Fibroblast of villous mesenchyme (primary cell): ENCODE measurements at places on chromosomes 7 and 10. TPM values are rescaled to one million over a fixed set of nuclear protein-coding genes. Genes with fewer than 3 reads are reported as not detected.

- no peak for DNase-seq
Measured at GRCh38 chr7:157028199-157028903, 17.9 kb upstream of the MNX1 start.

DNA sequence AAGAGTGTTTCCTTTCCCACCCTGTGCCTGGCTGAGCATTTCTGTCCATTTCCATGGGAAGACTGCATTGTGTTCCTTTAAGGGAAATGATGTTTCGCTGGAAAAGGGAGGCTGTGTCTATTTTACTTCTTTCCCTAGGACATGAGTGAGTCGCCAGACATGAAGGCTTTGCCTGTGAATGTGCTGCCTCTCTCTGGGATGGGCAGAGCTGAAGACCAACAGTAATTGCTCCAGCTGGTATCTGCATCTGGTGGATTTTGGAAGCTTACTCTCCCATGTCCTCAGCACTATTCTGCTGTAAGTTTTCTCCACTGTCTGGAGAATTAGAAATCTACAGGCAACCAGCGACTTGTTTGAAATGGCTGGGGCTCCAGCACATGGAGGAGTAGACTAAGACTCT is 264.6 kb upstream of the BMPER start:
- DNase-seq, result no peak

GRCh38 chr7:143382126-143382790 is 1.1 kb downstream of the ZYX start:
- DNase-seq, result no peak

GRCh38 chr10:79346388-79347225 is 662 bp upstream of the PPIF start:
- no peak for DNase-seq

GRCh38 chr10:102555781-102556328 is 52.1 kb downstream of the SUFU start:
- DNase-seq, result peak; percentile 49

GRCh38 chr7:24764972-24765744 is 7.9 kb upstream of the GSDME start:
- DNase-seq, result peak; percentile 67

DNA sequence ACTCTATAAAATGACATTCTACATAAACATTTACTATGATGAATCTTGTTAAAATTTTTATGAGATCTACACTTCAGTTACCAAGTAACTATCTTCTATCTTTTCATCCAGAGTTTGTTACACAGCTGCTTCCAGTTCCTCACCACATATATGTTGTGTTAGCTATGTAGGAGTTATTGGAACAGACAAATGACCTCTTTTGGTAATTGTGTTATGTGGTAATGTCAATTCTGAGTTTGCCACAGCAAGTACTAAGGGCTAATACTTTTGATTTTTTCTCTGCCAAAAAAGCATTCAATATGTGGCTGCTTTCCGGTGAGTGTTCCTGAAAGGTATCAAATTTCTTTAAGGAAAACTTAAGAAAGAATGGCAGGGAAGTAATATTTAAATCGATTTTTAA is 573.9 kb upstream of the PCDH15 start:
- DNase-seq, result no peak

DNA sequence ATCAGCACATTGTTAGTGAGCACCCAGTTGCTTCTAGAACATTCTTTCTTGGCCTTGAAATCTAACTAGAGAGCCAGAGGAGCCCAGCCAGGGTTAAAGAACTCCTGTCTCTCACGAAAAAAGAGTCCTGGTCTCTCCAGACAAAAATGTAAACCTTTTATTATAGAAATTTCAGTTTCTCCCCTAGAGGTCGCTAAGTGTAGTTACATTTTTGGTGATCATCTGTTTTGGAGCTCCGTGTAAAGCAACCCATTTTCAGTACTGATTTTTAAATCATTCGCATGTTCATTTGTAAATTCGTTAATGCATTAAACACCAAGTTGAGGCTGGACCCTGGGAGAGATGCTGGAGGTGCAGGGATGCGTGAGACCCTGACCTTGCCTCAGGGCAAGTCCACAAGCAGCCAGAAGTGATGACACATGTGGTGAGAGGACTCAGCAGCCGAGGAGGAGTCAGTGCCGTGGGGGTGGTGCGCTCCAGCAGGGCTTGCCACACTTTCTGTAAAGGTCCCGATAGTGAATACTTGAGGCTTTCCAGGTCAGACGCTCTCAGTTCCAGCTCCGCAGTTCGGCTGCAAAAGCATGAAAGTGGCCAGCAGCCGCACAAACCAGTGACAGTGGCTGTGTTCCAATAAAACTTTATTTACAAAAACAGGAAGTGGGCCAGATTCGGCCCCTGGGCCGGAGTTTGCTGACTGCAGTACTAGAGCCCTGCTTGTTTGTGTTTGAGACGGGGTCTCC is 578.6 kb upstream of the FOXK1 start:
- DNase-seq, result no peak

DNA sequence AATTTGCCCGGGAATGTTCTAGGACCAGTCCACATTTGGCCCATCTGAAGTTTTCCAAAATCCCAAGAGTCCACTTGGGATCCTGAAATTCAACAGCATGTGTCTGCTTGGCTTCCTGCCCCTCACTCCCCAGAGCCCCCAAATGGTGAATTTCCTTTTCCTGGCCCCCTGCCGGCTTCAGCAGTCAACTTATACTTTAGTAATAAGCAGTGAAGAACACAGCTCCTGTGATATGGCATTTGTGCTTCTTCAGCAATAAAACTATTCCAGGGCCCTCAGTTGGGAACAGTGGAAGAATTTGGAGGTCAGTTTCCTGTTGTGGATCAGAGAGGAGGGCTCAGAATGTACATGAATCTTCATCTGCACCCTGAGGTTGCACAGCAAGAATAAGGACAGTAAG is 51.1 kb downstream of the PRF1 start:
- no peak for DNase-seq

- DNase-seq, result peak; percentile 5
Measured at GRCh38 chr7:70092314-70093204, 494.3 kb downstream of the AUTS2 start.

- DNase-seq, result peak; percentile 92
Measured at GRCh38 chr7:8065356-8065813, 96.8 kb downstream of the GLCCI1 start.

DNA sequence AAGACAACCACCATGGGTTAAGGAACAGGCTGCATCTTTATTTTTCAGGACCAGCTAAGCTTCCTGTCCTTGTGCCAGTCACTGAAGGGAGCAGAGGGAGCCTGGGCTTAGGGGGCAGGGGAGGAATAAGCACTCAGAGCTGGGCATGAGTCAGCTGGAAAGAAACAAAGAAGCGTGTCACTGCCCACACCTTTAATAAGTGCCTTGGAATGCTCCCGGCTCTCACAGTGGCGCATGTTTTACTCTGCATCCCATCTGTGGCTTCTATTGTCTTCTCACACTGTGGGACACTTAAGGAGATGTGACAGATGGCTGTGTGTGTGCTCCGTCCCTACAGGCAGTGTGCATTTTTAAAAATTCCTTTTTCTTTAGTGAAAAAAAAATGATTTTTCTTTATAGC is 71.7 kb downstream of the MTURN start:
- DNase-seq, result no peak

DNA sequence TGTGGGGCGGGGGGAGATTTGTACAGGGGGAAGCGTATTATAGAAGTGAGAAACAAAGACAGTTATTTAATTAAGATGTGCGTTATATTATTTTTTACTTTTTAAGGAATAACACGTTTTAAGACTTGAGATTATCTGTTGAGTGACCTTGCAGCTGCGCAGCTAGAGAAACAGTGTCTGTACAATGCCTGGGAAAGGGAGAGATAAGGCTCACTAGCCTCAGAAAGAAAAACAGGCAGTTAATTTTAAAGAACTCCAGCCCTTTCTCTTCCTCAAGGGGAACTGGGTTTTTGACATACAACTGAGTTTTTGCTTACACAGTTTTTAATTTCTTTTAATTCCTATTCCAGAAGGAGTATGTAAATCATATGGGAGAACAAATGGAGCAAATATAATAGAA is 50.7 kb downstream of the LMBR1 start:
- DNase-seq, result no peak

DNA sequence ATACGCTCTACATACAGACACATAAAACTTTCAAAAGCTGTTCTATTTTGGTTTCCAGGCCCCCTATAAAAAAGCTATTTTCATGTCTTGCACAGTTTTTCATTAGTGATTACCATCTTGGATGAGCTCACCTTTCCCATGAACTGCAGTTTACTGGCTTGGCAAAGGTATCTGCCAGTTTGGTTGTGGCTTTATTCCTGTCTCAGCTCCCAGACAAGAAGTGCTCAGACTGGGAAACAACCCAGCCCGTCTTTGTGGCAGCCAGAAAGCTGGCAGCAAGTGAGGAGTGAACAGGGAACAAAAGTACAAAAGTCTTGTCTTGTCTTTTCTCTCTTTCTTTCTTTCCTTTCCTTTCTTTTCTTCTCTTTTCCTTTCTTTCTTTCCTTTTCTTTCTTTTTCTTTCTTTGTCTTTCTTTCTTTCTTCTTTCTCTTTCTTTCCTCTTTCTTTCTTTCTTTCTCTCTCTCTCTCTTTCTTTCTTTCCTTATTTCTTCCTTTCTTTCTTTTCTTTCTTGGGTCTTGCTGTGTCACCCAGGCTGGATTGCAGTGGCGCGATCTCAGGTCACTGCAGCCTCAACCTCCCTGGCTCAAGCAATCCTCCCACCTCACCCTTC is 138.8 kb downstream of the CFAP58 start:
- DNase-seq, result no peak

- peak; percentile 97 for DNase-seq
Measured at GRCh38 chr10:78925800-78926319, 142.9 kb upstream of the ZMIZ1 start.

DNA sequence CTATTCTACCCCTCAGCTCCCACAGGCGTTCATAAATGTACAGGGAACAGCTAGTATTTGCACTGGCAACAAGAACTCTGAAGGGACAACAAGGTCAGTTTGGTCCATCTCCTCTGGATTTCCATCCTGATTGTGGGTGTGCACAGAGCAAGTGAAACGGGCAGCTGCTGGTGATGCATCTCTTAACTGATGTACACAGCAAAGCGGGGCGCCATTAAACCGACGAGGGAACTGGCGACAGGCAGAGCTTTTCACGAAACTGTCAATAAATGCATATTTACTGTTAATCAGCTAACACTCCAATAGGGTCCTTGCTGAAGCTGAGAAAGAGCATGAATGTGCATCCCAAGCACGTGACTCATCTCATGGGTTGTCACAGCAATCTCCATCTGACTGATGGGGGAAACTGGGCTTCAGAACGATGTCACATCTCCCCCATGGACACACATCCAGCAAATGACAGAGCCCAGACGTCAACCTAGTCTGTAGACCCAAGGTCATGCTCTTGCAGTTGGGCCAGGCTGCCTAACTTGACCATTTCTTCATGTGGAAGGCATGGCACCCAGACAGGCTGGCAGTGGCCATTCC is 54.2 kb downstream of the FAM53B start:
- no peak for DNase-seq

- no peak for DNase-seq
Measured at GRCh38 chr7:51234139-51234538, 82.5 kb downstream of the COBL start.

DNA sequence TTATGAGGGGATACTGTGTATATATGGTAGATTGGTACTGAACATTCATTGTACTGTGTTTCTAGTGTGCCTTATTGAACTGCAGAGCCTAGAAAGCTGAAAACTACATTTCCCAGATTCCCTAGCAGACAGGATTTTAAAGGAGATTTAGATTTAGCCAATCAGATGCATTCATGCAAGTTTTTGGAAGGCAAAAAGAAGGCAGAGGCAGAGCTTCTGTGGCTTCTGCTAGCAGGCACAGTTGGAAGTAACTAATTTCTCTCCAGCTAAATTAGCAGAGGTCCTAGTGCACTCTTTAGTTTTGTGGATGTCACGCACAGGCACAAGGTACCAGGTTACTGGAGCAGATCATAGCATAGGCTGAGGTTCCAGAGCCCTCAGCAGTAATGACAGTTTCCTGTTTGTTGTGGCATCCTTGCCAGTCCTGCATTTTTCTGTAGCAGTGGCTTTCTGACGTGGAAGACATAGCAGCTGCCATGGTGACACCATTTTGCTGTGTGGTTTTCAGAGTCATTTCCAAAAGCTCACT is 83.7 kb upstream of the CCDC71L start:
- no peak for DNase-seq

DNA sequence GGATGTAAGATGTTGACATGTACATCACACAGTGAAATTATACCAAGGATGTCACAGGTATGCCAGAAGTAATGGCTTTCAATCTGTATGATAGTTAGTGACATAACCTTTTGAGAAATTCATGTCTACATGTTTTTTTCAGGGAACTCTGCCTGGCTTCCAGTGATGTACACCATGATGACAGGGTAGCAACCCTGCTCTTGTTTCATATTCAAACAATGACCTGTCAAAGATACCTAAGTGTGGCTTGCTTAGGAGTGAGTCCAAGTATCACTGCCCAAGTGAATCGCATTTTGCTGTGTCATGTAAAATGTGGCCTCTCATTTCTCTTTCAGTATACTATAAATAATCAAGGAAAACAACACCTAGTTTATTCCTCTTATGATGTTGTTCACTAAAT is 205.8 kb upstream of the DKK1 start:
- DNase-seq, result no peak

DNA sequence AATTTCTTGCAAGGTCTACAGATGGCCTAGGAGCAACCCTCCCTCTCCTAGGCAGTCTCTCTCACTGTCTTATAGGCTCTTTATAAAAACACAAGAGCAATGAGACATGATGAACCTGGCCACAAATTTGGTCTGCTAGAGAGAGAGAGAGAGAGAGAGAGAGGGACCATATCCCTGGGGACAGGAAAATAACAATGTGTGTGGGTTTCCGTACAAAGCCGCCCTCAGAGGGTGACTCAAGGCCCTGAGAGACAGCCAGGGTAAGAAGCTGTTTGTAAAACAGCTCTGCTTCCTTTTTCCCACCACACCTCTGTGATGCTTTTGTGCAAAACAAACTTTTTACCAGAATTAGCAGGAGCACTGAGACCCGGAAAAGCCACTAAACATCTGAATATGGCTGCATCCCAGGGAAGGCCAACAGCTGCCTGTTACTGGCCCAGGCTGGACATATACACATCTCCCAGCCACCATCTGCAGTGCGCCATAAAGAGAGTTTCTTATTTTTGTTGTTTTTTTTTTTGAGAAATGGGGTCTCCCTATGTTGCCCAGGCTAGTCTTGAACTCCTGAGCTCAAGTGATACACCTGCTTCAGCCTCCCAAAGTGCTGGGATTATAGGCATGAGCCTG is 18.4 kb downstream of the GIMAP5 start:
- DNase-seq, result no peak

The CPA1 gene
- 0.32 and 0.86 TPM in 2 replicates for total RNA-seq

The WDR86 gene
- total RNA-seq, result 0.32 and 1.3 TPM in 2 replicates

The LLCFC1 gene
- not detected in 2 replicates for total RNA-seq

The AGMO gene
- total RNA-seq, result not detected in 2 replicates

The AOAH gene
- total RNA-seq, result not detected in 2 replicates

The PANK1 gene
- total RNA-seq, result 5.8 and 7.3 TPM in 2 replicates
